Tibial nerve (tissue), 4 donors: ENCODE measurements at places on chromosomes 6 and 20.

DNA sequence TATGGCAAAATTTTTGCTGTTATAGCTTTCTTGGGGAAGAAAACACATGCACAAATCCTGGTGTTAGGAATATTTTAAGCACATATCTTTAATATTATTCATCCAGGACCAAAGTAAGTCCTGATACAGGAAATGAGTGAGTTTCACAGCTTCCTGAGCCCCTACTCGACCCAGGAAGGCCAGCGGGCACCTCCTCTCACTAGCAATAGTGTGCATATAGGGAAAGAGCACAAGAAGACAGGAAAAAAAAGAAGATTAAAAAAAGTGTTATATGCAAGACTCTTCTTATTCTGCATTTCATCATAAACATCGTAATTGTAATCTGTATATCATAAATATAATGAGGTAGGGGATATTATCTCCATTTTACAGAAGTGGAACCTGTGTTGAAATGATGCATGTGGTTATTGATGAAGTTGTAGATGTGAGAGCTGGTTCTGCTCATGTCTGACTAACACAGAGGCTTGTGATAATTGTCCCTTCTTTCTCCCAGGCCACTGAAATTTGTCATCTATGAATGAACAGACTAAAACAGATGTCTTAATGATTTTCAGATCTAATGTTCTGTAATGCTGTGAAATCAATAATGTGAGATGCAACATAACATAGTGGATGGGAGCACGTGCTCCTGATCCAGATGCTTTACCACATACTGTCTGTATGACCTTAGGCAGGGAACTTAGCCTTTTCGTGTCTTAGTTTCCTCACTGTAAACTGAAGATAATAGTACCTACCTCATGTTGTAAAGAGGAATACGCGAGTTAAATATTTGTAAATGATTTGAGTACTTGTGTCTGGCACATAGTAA, 101.2 kb downstream of the MYO6 start:
- DNase-seq, result no peak

DNA sequence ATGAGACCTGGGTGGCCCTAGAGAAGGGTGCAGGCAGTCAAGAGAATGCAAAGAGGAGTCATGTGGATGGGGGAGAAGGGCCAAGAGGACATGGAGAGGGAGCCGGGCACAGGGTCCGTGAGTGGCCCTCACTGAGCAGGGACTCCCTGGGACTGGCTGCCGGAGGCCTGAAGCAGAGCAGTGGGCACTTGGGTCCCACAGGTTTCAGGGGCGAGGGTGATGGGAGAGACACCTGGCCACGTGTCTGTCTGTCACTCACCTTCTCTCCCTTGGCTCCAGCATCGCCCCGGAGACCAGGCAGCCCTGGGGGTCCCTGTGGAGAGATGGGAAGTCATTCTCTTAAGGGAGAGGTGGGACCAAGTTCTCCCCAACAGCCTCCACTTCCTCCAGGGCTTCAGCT, 25.5 kb downstream of the COL11A2 start:
- no peak for DNase-seq

GRCh38 chr6:30891816-30892538, 7.7 kb downstream of the DDR1 start:
- DNase-seq, result no peak

- no peak for DNase-seq
Measured at GRCh38 chr20:17169585-17170136, 57.2 kb upstream of the PCSK2 start.

DNA sequence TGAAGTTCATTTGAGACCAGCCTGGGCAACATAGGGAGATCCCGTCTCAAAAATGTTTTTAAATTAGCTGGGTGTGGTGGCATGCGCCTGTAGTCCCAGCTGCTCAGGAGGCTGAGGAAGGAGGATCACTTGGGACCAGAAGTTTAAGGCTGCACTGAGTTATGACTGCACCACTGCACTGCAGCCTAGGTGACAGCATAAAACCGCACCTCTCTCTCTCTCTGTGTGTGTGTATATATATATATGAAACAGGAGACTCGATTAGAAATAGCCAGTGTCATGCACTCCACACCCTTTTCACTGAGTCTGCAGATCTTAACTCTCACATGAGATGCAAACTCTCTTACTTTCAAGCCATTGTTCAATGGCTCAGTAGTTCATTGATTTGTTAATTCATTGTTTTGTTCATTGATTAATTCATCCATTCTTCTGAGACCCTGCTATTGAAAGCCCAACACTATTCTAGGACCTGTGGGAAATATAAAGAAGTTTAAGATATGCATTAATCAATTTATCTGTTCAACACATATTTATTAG, 52.4 kb upstream of the MRPS10 start:
- DNase-seq, result no peak

DNA sequence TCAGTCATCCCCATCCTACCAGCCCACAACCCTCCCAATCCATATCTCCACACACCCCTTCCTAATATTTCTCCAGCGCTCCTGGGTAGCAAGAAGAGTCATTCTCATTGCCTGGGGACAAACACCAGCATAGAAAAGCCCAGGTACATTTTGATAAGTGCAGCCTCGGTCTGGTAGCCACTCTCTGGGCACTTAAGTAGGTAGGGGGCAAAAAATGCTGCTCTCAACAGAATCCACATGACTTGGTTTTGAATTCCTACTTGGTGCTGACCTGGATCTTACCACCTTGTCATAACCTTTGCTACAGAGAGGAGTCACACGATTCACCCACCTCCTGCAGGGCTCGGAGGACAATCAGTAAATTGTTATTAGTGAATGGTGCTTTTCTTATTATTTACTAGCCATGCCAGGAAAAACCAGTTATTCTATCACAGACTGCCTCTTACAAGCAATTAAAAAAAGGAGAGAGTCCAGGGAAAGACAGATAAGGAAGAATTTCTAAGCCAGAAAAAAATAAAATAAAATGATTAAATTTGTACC, 249.1 kb downstream of the LY86 start:
- no peak for DNase-seq

DNA sequence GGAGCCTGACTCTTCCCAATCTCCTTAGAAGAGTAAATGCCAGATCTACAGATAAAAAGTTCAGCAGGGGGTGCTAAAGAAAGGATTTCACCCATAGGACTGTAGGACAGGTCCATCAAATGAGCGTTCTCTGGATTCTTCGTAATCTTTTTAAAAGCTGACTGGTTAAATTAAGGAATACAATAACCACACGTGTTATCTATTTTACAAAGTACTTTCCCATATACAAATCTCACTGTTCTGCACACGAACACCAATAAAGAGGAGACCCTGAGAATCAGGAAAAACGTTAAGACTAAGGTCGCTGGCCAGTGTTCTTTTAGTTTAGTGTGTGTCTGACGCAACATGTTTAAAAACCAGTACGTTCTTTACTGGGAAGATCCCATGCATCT, 542 bp downstream of the TUBE1 start:
- DNase-seq, result no peak
